CD14-positive monocyte (primary cell): ENCODE measurements at places on chromosomes 12 and 14. TPM values are rescaled to one million over a fixed set of nuclear protein-coding genes. Genes with fewer than 3 reads are reported as not detected.

Gene KRT71
- polyA plus RNA-seq, result not detected

Gene ZBTB39
- 1.2 TPM for polyA plus RNA-seq

Gene IL31
- not detected in 2 replicates for polyA plus RNA-seq

Gene KITLG
- polyA plus RNA-seq, result 0.07 and 0.11 TPM in 2 replicates

Gene DNAJC22
- not detected for polyA plus RNA-seq

Gene AHNAK2
- polyA plus RNA-seq, result not detected

Gene TBK1
- 4.5 and 14.3 TPM in 2 replicates for polyA plus RNA-seq

Gene CAPZA3
- polyA plus RNA-seq, result not detected in 2 replicates

Gene KRT73
- polyA plus RNA-seq, result not detected

Gene MUCL1
- polyA plus RNA-seq, result not detected

Gene PTHLH
- not detected for polyA plus RNA-seq

Gene GLS2
- 0.04 TPM in 1 of 2 replicates, not detected in the other for polyA plus RNA-seq

Gene SOAT2
- polyA plus RNA-seq, result 0.05 TPM in 1 of 2 replicates, not detected in the other

Gene C14orf180
- polyA plus RNA-seq, result not detected
